ENCODE measurements at places on chromosomes 16 and 17. TPM values are rescaled to one million over a fixed set of nuclear protein-coding genes. Genes with fewer than 3 reads are reported as not detected.

The VTN gene
- 0.51 TPM for total RNA-seq

The GP1BA gene
- total RNA-seq, result not detected

The AOC3 gene
- 0.26 TPM for total RNA-seq

The PITPNM3 gene
- 0.99 TPM for total RNA-seq

The TSPAN10 gene
- 3.0 TPM for total RNA-seq

The KCNG4 gene
- total RNA-seq, result not detected

The KRTAP2-3 gene
- total RNA-seq, result not detected

The LRRC36 gene
- total RNA-seq, result 0.51 TPM

The ARHGAP23 gene
- 18.2 TPM for total RNA-seq

The TMEM106A gene
- total RNA-seq, result 0.77 TPM

The TERB1 gene
- total RNA-seq, result under 0.01 TPM

The KRTAP9-8 gene
- total RNA-seq, result not detected

The ABCC11 gene
- 0.17 TPM for total RNA-seq

The KRTAP17-1 gene
- total RNA-seq, result not detected

The CEP131 gene
- 7.4 TPM for total RNA-seq

The RAB37 gene
- total RNA-seq, result 0.26 TPM

The MSI2 gene
- 11.0 TPM for total RNA-seq

The LGALS9B gene
- total RNA-seq, result not detected

The TMC5 gene
- total RNA-seq, result not detected

The HOXB4 gene
- total RNA-seq, result 8.9 TPM

The SYCE1L gene
- 0.33 TPM for total RNA-seq

The ANKRD40CL gene
- not detected for total RNA-seq

The ELMO3 gene
- 0.26 TPM for total RNA-seq

The HBQ1 gene
- not detected for total RNA-seq

The CLEC18A gene
- 0.33 TPM for total RNA-seq

The UMOD gene
- not detected for total RNA-seq

The GGA3 gene
- total RNA-seq, result 8.0 TPM

The TOX3 gene
- total RNA-seq, result not detected

The HSD17B2 gene
- total RNA-seq, result 0.33 TPM

The ADAD2 gene
- total RNA-seq, result not detected

The TP53TG3F gene
- not detected for total RNA-seq

The NETO2 gene
- 10.0 TPM for total RNA-seq

The TPSG1 gene
- total RNA-seq, result not detected

The TBX2 gene
- total RNA-seq, result 98.1 TPM

The B9D1 gene
- 38.5 TPM for total RNA-seq

The SPATA22 gene
- 0.17 TPM for total RNA-seq

The MYL11 gene
- not detected for total RNA-seq

The INCA1 gene
- 0.33 TPM for total RNA-seq

The HOXB7 gene
- total RNA-seq, result 6.4 TPM

The FBXW10B gene
- total RNA-seq, result 0.50 TPM

The NEUROD2 gene
- not detected for total RNA-seq

The SYT17 gene
- total RNA-seq, result 0.26 TPM

The TPSB2 gene
- total RNA-seq, result not detected

The RNF157 gene
- total RNA-seq, result 0.51 TPM

The NHERF2 gene
- total RNA-seq, result 16.9 TPM

The GCGR gene
- total RNA-seq, result not detected

The P2RX1 gene
- total RNA-seq, result under 0.01 TPM
